ENCODE measurements at places on chromosomes 5 and 9. TPM values are rescaled to one million over a fixed set of nuclear protein-coding genes. Genes with fewer than 3 reads are reported as not detected.

GRCh38 chr5:103474677-103475076 lies 87.9 kb downstream of the NUDT12 start:
- no peaks in the 10 kb centered on the region for H3K4me1 ChIP-seq
- DNase-seq, result no peak
- no peaks in the 10 kb centered on the region for H3K36me3 ChIP-seq
- H3K4me3 ChIP-seq, result no peak overlapping the region
- H3K27me3 ChIP-seq, result no peaks in the 10 kb centered on the region
- no peak overlapping the region for H3K27ac ChIP-seq

- H3K36me3 ChIP-seq, result peaks cover 61% of the 10 kb centered on the region
- H3K4me1 ChIP-seq, result no peaks in the 10 kb centered on the region
- no peak for DNase-seq
- H3K27ac ChIP-seq, result no peak overlapping the region
- H3K4me3 ChIP-seq, result no peak overlapping the region
- H3K27me3 ChIP-seq, result no peaks in the 10 kb centered on the region
Measured at GRCh38 chr5:76608833-76609232, 14.4 kb downstream of the F2RL2 start.

Gene PCDHA13
- total RNA-seq, result not detected

DNA sequence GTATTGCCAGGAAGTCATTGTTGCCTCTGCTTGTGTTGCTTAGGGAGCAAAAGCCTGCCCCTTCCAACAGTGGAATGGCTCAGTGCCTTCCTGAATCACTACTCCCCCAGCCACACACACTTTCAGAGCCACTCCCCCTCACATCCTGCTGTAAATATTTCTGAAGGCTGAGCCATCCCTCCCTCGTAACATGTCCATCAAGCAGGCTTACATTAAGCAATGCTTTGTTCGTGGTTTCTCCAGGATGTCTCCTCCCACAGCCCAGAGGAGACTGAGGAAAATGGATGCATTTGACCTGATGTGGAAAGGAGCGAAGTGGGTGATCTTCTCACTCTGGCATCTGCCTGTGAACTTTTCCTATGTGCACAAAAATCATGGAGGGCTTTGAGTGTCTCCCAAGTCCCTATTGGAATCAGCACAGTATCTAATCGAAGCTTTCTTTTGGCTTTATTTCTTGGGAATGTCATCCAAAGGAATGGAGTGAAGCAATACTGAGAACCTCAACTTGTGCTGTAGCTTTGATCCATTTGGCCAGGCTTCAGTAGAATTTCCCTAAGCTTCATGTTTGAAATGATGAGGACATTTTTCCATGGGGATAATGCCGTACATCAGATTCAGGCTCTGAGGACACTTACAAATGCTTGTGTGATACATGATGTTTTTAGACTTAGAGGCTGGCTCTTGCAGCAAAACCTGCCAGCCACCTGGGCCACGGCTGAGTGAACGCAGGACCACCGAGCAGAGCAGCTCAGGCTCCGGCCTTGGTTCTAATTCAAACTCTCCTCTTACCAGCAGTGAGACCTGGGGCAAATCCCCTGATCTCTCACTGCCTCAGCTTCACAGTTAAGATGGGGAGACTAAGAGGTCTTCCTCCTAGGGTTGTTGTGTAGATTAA lies 389.1 kb downstream of the ENC1 start:
- no peaks in the 10 kb centered on the region for H3K27me3 ChIP-seq
- H3K4me1 ChIP-seq, result no peaks in the 10 kb centered on the region
- H3K36me3 ChIP-seq, result no peaks in the 10 kb centered on the region
- no peak overlapping the region for H3K27ac ChIP-seq

DNA sequence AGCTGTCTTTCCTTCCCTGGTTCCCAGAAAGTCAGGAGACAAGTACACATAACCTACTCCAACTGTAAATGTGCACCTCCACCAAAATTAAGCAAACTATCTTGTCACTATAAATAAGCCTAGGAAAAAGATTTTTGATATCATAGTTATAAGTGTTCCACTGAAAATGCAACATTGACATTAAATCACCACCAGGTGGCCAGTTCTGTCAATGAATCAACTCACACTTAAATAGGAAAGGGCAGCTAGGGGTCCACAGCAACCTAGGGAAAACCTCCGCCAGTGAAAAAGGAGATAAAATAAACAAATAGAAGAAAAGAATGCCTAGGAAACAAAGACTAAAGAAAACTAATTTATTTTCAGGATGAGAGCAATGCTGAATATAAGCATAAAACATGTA lies 243.0 kb upstream of the PTPRD start:
- no peak for DNase-seq
- H3K27ac ChIP-seq, result no peak overlapping the region
- no peaks in the 10 kb centered on the region for H3K36me3 ChIP-seq
- no peaks in the 10 kb centered on the region for H3K27me3 ChIP-seq
- H3K4me3 ChIP-seq, result no peak overlapping the region
- H3K4me1 ChIP-seq, result no peaks in the 10 kb centered on the region

DNA sequence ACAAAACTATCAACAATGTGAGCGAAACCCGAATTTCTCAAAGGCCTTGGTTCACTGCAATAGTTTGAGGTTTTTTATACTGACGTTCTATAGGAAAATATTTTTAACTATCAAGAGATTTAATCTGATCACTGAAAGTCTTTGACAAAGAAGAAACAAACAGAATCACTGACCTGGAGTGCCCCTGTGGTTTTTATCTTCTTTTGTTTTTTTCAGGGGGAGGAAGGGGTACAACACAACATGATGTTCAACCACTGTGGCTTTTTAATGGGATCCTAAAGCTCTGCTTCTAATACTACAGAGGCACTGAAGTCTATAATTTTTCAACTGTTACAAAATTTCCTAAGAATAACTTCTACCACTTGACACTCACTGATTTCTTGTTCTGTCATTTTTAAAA lies 185.9 kb downstream of the AP3B1 start:
- no peaks in the 10 kb centered on the region for H3K4me1 ChIP-seq
- H3K4me3 ChIP-seq, result no peak overlapping the region
- DNase-seq, result no peak

- no peak overlapping the region for H3K27ac ChIP-seq
- no peak overlapping the region for H3K4me3 ChIP-seq
- no peak for DNase-seq
- peaks cover 3% of the 10 kb centered on the region for H3K36me3 ChIP-seq
Measured at GRCh38 chr9:34633166-34633565, 4.3 kb upstream of the ARID3C start.

Gene FLT4
- total RNA-seq, result 5.4 TPM

Gene NRG2
- total RNA-seq, result 0.15 TPM

GRCh38 chr9:72207278-72207677 lies 58.0 kb downstream of the GDA start:
- no peak overlapping the region for H3K4me3 ChIP-seq
- no peak overlapping the region for H3K27ac ChIP-seq
- no peaks in the 10 kb centered on the region for H3K27me3 ChIP-seq
- no peaks in the 10 kb centered on the region for H3K4me1 ChIP-seq
- DNase-seq, result no peak
- no peaks in the 10 kb centered on the region for H3K36me3 ChIP-seq

Gene INSL4
- total RNA-seq, result not detected

- no peak for DNase-seq
- H3K4me3 ChIP-seq, result no peak overlapping the region
- no peaks in the 10 kb centered on the region for H3K36me3 ChIP-seq
- peaks cover 17% of the 10 kb centered on the region for H3K4me1 ChIP-seq
- no peak overlapping the region for H3K27ac ChIP-seq
Measured at GRCh38 chr9:4553951-4554381, 63.7 kb downstream of the SLC1A1 start.

Gene FBP2
- not detected for total RNA-seq

DNA sequence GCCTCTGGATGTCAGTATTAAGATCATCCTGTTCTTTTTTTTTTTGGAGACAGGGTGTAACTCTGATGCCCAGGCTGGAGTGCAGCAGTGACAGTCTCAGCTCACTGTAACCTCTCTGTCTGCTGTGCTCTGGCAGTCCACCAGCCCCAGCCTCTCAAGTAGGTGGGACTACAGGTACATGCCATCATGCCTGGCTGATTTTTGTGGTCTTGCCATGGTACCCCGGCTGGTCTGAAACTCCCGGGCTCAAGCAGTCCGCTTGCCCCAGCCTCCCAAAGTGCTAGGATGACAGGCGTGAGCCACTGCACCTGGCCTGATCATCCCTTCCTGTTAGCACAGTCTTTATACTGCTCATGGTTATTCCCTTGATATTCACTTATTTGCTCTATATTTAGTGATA lies 3.5 kb downstream of the KDM4C start:
- no peak for DNase-seq
- H3K4me3 ChIP-seq, result no peak overlapping the region
- no peak overlapping the region for H3K27ac ChIP-seq
- no peaks in the 10 kb centered on the region for H3K27me3 ChIP-seq

DNA sequence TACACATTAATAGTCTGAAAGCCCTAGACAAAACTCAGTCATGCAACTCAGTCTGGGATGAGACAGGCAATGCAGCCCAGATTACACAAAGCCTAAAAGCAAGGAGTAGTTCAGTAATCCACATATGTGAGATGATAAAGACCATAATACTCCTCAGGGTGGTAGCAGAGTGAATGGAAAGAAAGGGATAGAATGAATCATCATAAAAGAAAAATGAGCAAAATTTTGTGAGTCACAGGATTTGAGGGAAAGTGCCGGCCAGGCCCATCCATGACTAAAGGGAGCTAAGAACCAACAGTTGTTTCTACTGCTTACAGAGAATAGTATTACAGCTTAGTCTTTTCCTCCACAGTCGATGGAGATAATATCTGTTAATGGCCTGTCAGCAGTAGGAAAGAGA lies 90.0 kb upstream of the POU5F2 start:
- no peaks in the 10 kb centered on the region for H3K36me3 ChIP-seq
- H3K4me1 ChIP-seq, result no peaks in the 10 kb centered on the region
- no peak overlapping the region for H3K4me3 ChIP-seq
- no peak overlapping the region for H3K27ac ChIP-seq
- H3K27me3 ChIP-seq, result no peaks in the 10 kb centered on the region

- peaks cover 16% of the 10 kb centered on the region for H3K36me3 ChIP-seq
- H3K4me1 ChIP-seq, result peaks cover 4% of the 10 kb centered on the region
- H3K27ac ChIP-seq, result no peak overlapping the region
- H3K4me3 ChIP-seq, result no peak overlapping the region
- H3K27me3 ChIP-seq, result no peaks in the 10 kb centered on the region
Measured at GRCh38 chr5:1806974-1807373, 5.8 kb downstream of the NDUFS6 start.

GRCh38 chr5:85453026-85453349 lies 1068.3 kb upstream of the EDIL3 start:
- no peaks in the 10 kb centered on the region for H3K27me3 ChIP-seq
- no peaks in the 10 kb centered on the region for H3K36me3 ChIP-seq
- no peaks in the 10 kb centered on the region for H3K4me1 ChIP-seq
- H3K4me3 ChIP-seq, result no peak overlapping the region
- no peak overlapping the region for H3K27ac ChIP-seq

- H3K4me1 ChIP-seq, result no peaks in the 10 kb centered on the region
- no peaks in the 10 kb centered on the region for H3K36me3 ChIP-seq
- no peak overlapping the region for H3K27ac ChIP-seq
- H3K4me3 ChIP-seq, result no peak overlapping the region
- no peak for DNase-seq
- peaks cover 9% of the 10 kb centered on the region for H3K27me3 ChIP-seq
Measured at GRCh38 chr5:1874771-1875220, 7.9 kb downstream of the IRX4 start.

All from T-cell (primary cell).